Activated CD4-positive, alpha-beta T cell treated with anti-CD3 and anti-CD28 coated beads, Interleukin-2, amount 10 ng/mL, durations not matched to agents 7 days and 5 days (primary cell): ENCODE measurements at places on chromosomes 2 and 18.

DNA sequence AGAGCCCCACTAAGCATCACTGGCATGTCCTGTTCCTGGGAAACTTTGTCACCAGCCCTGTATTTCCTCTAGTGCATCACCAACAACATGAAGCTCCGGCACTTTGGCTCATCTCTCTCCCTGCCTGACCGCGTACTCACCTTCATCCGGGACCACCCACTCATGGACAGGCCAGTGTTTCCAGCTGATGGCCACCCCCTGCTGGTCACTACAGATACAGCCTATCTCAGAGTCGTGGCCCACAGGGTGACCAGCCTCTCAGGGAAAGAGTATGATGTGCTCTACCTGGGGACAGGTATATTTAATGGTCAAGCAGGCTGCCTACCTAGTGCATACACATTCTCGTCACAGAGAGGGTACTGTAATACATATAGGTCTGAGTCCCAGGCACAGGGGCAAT is 21.0 kb downstream of the SEMA4F start:
- H3K27me3 ChIP-seq, result no peaks in the 10 kb centered on the region
- no peak for DNase-seq
- H3K4me1 ChIP-seq, result no peaks in the 10 kb centered on the region
- H3K36me3 ChIP-seq, result peaks cover 3% of the 10 kb centered on the region

- H3K4me1 ChIP-seq, result no peaks in the 10 kb centered on the region
- DNase-seq, result peak; percentile 60
- H3K27me3 ChIP-seq, result peaks cover 12% of the 10 kb centered on the region
Observed at GRCh38 chr2:240913810-240914644, 7.9 kb downstream of the CROCC2 start.

GRCh38 chr18:49071778-49072177 is 121.0 kb upstream of the SMAD7 start:
- no peaks in the 10 kb centered on the region for H3K27me3 ChIP-seq
- no peaks in the 10 kb centered on the region for H3K36me3 ChIP-seq
- peaks cover 6% of the 10 kb centered on the region for H3K4me1 ChIP-seq
- no peak for DNase-seq
- no peak overlapping the region for H3K27ac ChIP-seq
- H3K4me3 ChIP-seq, result no peak overlapping the region

GRCh38 chr2:162676515-162676914 is 162.1 kb downstream of the KCNH7 start:
- no peaks in the 10 kb centered on the region for H3K4me1 ChIP-seq
- no peaks in the 10 kb centered on the region for H3K27me3 ChIP-seq
- H3K27ac ChIP-seq, result no peak overlapping the region
- H3K4me3 ChIP-seq, result no peak overlapping the region

DNA sequence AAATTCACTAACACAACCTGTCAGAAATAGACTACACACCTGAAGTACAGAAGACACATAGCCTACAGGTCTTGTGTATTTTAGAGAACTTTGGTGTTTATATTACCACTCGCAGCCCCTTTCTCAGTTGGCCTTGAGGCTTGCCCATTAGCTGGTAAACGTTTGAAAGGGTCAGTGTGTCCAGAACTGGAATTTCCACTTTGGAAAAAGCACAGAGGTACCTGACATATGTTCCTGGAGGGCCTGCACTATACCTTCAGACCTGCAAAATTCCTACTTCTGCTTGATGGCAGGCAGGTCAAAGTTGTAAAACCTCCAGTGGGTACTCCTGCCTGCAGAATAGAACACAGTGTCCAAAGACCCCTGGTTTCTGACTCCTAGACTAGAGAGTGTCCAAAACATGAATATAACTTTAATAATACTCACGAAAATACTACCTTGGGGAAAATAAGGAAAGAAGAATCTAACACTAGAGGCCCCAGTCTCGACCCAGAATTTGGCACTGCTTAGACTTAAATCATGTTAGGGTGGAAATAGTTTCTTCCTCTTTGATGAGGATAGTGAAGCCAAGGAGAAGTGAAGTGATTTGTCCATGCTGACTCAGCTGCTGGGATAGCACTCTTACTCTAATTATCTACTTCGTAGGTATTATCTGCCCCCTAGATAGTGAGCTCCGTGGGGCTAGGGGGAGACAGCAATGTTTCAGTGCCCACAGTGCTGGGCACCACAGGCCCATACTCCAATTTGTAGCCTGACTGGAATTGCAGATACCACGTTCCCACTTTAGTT is 2.8 kb downstream of the KCTD1 start:
- H3K4me3 ChIP-seq, result no peak overlapping the region
- peaks cover 16% of the 10 kb centered on the region for H3K27me3 ChIP-seq
- DNase-seq, result no peak
- H3K36me3 ChIP-seq, result peaks cover 4% of the 10 kb centered on the region
- no peak overlapping the region for H3K27ac ChIP-seq
